ENCODE measurements at places on chromosomes 3 and 15.

GRCh38 chr15:82197733-82198594, 64.6 kb downstream of the EFL1 start:
- DNase-seq, result peak; percentile 39

DNA sequence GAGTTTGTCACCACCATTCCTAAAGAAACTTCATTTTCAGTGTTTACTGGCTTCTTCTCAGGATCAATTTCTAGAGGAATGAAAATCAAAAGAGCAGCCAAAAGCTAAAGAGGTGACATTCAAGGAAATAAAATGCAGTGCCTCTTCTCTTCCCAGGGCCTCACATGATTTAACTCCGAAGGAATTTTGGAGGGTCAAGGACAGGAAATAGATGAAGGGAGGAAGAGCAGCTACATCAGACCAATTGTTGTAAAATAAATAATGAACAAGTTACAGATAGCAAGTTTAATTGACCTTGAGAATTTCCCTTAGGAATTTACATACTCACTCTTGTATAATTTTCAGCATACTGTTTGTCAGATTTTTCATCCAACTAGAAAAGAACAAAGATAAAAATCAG, 78.1 kb downstream of the LRRFIP2 start:
- DNase-seq, result no peak

DNA sequence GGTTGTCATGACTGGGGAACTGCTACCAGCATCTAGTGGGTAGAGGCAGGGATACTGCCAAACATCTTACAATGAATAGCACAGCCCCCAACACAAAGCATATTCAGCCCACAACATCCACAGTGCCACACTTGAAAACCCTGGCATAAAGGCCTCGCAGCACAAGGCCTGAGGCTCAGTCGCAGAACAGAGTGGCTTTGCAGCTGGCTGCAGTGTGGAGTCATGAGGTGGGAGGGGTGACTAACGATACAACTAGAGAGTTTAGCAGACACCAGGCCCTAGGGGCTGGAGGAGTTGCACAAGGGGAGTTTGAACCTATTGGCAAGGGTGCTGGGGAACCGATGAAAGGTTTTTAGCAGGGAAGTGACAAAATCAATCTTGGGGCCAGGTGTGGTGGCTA, 32.1 kb downstream of the GRK7 start:
- no peak for DNase-seq

DNA sequence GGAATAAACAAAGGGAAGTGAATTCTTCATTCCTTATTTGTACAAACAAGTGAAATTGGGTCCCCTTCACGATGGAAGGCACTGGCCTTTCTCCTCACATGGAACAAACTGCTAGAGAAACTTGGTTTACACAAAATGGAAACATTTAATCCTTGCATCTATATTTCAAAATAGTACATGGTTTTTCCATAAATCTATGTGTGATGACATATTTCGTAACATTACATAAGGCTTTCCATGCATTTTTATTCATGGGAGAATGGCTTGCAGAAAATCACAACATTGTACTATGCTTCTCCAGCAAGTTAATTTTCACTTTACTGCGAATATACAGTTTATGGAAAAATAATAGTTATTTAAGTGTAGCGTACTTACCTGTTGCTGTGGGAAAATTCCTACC, 81.0 kb upstream of the CDIN1 start:
- no peak for DNase-seq

Data from SW480 (cell line).